ENCODE measurements at places on chromosomes 7 and 10.
A peak's percentile ranks its signal among the peaks of the same experiment; 100 is the strongest.

- DNase-seq = no peak
These were observed 69.2 kb upstream of the SLC39A12 start for GRCh38 chr10:17882557-17882956.

DNA sequence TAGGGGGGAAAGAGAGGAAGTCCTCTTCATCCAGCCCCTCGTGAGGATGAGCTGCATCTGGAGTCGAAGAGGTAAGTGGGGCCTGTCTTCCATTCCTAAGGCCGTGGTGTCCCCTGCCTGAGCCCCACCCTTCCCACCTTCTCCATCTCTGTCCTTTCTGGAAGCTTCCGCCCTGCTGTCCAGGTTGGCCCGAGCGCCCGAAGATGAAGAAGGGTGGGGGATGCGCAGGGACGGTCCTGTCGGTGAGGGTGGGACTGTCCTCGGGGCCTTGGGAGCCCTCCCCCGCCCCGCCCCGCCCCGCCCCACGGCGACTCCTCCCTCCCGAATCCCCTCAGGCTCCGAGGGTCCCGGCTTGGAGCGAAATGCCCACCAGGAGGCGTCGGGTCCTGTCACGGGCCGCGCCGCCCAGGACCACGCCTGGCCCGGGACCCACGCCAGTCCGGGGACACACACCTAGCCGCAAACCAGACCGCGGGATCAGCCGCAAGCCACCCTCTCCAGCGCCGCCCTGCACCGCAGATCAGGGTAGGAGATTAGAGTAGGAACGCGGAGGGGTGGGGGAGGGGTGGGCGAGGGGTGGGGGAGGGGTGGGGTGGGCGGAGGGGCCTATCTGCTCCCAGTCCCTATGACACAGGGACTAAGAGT is 15.3 kb downstream of the GPRIN2 start:
- peak; percentile 11 for DNase-seq

DNA sequence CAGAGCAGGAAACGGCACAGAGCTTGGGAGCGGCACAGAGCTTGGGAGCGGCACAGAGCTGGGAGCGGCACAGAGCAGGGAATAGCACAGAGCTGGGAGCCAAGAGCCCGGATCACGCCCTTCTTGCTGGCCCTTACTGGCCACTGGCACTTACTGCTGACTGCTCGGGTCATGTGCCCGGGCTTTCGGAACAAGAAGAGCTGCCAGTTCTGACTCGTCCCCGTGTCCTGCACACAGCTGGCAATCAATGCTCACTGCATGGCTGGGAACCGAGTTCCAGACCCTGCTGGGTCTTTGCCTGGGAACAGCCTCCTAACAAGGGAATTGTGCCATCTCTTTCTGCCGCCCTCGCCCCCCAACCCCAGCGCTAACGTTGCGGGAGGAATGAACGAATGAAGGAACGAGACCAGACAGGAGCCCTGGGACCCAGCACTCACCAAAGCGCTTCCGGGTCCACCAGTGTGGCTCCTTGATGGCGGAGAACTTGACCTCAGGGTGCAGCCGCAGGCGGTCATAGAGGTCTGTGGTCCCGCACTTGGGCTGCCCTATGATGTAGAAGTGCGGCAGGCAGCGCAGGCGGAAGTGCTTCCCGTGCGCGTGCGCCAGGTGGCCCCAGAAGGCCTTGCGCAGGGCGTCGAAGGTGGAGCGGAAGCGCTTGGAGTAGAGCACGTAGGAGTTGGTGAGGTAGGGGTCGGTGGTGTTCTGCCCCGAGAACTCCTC is 49.1 kb downstream of the CHST15 start:
- no peak for DNase-seq

- no peak for DNase-seq
These were observed 741 bp downstream of the PRAP1 start for GRCh38 chr10:133347710-133348517.

GRCh38 chr7:92735707-92736106 is 100.7 kb downstream of the CDK6 start:
- no peak for DNase-seq

GRCh38 chr10:59004392-59004791 is 172.1 kb upstream of the PHYHIPL start:
- no peak for DNase-seq

GRCh38 chr7:38748056-38748610 is 117.0 kb upstream of the AMPH start:
- no peak for DNase-seq

DNA sequence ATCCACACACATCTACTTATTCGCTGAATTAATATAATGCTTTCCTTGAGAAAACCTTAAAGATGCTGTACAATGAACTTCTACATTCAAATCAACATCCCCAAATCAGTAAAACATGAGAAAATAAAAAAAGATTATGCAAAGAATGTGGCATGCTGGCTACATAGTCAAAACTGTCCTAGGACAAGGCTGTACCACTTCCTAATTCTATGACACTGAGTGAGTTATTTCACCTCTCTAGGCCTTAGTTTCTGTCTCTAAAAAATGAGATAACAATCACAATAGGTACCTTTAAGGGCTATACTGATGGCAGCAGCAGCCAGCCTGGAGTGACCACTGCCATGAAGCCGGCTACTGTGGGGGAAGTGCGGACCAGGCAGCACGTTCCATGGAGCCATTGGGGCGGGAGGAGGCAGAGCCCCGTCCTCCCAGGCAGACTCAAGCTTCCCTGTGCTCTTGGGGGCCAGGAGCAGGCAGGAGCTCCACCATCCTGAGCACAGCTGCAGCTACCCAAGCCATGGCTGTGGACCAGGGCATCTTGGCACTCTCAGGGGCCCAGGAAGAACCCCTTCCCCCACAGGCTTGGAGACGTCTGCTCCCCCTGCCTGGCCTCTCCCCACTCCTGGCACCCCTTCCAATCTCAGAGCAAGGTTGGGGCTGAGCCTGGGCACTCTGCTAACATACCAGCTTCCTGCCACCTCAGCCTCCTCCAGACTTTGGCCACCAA is 110.2 kb downstream of the ELAPOR2 start:
- no peak for DNase-seq

GRCh38 chr10:74825371-74826141 is 844 bp upstream of the KAT6B start:
- peak; percentile 53 for DNase-seq

GRCh38 chr7:1062296-1063294 is 18.2 kb downstream of the GPR146 start:
- DNase-seq = peak; percentile 69

GRCh38 chr7:36017111-36017510 is 135.9 kb upstream of the EEPD1 start:
- DNase-seq = no peak

GRCh38 chr10:73853196-73853595 is 21.2 kb downstream of the CAMK2G start:
- no peak for DNase-seq

- no peak for DNase-seq
These were observed 14.2 kb upstream of the NT5C3A start for GRCh38 chr7:33076737-33077136.

GRCh38 chr10:22548344-22548743 is 166.0 kb downstream of the PIP4K2A start:
- DNase-seq = no peak

- peak; percentile 32 for DNase-seq
These were observed 747 bp downstream of the GDI2 start for GRCh38 chr10:5812283-5813090.

- DNase-seq = no peak
These were observed 1.4 kb downstream of the WBP1L start for GRCh38 chr10:102745157-102745556.

DNA sequence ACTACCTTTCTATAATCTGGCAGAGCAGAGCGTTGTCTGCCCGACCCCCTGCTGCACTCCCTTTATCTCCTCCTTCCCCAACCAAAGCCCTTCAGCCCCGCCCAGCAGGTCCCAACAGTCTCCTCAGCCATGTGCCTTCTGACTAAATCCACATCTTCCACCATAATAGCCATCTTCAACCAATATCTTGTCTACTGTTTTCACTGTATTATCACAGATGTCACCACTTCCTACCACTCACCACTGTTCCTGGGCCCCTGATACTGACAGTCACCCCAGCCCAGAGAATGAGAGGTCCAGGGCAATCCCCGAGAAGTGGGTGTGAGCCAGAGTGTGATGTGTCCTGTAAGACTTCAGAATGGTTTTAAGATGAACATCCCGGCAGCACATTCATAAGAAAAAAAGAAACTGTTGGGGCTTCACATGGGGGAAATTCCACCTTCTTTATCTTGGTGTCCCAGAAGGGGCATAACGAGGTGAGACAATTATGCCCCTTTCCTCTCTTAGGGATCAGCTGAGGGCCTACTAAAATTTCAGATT is 25.3 kb downstream of the CCDC6 start:
- peak; percentile 35 for DNase-seq

DNA sequence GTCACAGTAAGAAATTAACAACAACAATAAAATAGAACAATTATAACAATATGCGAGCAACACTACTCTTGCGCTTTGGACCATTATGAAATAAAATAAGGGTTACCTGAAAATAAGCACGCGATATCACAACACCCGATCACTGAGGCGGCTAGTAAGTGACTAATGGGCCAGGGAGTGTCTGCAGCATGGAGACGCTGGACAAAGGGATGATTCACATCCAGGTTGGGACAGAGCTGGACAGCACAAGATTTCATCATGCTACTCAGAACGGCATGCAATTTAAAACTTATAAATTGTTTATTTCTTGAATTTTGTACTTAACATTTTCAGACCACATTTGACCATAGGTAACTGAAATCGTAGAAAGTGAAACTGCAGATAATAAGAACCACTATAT is 15.6 kb downstream of the HIBADH start:
- DNase-seq = no peak

GRCh38 chr10:70958396-70958795 is 70.0 kb upstream of the PCBD1 start:
- no peak for DNase-seq

DNA sequence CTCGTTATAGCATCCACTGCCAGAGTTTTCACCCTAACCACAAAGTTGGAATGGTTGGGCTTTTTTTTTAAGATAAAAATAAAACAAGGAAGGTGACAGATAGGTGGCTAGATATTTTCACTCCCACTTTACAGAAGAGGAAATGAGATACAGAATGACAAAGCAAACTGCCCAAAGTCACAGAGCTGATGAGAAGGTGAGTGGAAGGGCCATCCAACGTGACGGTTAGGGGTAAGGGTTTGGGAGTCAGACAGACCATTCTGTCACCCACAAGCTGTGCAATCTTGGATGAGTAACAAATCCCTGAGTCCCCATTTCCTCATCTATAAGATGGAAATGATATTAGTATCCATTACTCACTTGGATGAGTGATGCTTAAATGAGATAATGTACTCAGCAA is 106.9 kb upstream of the PDLIM1 start:
- no peak for DNase-seq

DNA sequence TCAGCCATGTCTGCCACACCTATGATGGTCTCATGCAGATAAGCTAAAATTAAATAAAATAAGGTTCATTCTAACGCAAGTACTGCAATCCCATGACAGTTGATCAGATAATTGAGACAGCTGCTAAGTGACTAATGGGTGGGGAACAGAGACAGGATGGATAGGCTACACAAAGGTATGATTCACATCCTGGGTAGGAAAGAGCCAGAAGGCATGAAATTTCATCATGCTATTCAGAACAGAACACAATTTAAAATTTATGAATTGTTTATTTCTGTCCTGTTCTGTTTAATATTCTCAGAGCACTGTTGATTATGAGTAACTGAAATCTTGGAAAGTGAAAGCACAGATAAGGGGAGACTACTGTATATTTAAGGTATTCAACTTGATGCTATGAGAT is 381.8 kb upstream of the SORCS1 start:
- no peak for DNase-seq

GRCh38 chr7:73577627-73578341 is 595 bp downstream of the TBL2 start:
- no peak for DNase-seq

DNA sequence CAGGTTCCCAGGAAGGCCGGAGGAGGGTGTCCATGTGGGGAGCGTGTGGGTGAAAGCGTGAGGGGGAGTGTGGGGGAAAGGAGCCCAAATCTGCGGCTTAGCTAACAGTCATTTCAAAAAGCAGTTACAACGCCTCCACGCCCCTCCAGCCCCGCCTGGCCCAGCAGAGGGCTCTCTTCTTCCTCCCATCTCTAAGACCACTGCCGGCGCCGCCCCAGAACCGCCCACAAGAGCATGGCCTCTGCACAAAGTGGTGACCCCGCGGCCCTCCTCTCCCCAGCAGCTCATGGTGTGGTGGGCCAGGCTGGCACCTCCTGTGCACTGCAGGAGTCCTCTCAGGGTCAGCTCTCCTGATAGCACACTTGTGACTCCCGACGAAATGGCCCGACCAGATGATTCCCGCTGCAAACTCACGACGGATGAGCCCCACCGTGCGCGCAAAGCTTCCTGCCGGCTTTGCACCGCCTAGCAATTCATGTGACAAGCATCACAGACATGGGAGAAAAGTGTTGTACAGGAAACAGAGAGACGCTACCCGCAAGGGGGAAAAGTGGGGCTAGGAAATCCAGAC is 12.4 kb upstream of the HUS1 start:
- DNase-seq = peak; percentile 85

DNA sequence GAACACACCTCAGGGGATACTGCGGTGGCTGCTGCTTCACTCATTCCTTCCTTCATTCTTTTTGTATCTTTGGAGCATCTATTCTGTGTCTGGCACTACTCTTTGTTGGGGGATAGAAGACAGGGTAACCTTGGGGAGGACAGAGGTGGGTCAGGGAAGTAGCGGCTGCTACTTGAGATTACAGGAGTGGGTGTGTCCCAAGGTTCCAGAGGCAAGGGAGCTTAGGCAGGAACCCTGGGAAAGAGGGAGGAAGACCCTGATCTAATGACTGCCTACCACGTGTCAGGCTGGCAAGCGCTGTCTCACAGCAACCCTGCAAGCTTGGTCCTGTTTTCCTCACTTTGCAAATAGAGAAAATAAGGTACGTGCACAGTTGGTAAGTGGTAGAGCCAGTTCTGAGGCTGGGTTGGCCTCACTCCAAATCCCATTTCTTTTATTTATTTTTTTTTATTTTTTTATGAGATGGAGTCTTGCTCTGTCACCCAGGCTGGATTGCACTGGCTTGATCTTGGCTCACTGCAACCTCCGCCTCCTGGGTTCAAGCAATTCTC is 985.9 kb upstream of the ZNF722 start:
- no peak for DNase-seq

DNA sequence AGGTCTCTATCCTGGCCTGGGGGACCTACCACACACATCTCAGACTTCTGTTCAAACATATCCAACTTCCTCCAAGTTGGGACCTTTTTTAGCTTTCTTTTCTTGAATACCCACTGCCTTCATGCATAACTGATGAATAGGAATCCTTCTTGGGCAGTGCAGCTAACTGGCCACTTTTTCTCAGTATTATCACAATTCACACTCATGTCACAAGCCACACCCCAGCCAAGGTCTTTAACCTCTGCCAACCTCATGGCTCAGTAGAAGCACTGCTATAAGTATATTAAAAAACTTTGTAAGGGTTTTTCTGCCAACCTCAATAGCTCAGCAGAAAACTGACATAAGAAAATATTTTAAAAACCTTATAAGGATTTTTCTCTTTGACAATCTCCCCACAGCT is 44.5 kb downstream of the HHEX start:
- DNase-seq = no peak

- no peak for DNase-seq
These were observed 37.2 kb upstream of the PCBD1 start for GRCh38 chr10:70925377-70926225.

Data from CD4-positive, alpha-beta T cell treated with Interleukin-15 for 1 hour (primary cell).